ENCODE measurements at places on chromosomes 5 and 9. TPM values are rescaled to one million over a fixed set of nuclear protein-coding genes. Genes with fewer than 3 reads are reported as not detected.

GRCh38 chr9:26856413-26857032 lies 36.1 kb downstream of the CAAP1 start:
- DNase-seq, result no peak

DNA sequence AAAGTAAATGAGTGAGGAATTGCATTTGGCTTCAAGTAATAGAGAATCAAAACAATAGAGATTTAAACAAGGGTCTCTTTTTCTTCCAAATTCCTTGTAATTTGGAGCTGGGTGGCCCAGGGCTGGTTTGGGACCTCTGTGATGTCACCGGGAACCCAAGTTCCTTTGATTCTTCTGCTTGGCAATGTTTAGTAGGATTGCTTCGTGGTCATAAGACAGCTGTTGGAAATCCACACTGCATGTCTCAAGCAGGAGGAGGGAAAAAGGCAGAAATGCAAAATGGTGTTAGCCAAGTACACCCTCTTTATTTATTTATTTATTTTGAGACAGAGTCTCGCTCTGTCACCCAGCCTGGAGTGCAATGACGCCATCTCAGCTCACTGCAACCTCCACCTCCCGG lies 72.6 kb upstream of the IL12B start:
- no peak for DNase-seq

GRCh38 chr9:14309403-14309802 lies 4.5 kb downstream of the NFIB start:
- no peak for DNase-seq

Gene RAB3C
- 2.9 TPM for total RNA-seq

DNA sequence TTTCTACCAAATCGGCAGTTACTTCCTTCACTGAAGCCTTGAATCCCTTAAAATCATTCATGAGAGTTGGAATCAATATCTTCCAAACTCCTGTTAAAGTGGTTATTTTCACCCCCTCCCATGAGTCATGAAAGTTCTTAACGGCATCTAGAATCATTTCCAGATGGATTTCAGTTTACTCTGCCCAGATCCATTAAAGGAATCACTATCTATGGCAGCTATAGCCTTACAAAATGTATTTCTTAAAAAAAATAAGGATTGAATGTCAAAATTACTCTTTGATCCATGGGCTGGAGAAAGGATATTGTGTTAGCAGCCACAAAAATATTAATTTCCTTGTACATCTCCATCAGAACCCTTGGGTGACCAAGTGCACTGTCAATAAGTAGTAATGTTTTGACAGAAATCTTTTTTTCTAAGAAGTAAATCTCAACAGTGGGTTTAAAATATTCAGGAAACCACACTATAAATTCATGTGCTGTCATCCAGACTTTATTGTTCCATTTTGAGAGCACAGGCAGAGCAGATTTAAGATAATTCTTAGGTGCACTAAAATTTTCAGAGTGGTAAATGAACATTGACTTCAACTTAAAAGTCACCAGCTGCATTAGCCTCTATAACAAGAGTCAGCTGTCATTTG lies 767.7 kb downstream of the DTWD2 start:
- DNase-seq, result no peak

Gene ADGRD2
- total RNA-seq, result not detected

DNA sequence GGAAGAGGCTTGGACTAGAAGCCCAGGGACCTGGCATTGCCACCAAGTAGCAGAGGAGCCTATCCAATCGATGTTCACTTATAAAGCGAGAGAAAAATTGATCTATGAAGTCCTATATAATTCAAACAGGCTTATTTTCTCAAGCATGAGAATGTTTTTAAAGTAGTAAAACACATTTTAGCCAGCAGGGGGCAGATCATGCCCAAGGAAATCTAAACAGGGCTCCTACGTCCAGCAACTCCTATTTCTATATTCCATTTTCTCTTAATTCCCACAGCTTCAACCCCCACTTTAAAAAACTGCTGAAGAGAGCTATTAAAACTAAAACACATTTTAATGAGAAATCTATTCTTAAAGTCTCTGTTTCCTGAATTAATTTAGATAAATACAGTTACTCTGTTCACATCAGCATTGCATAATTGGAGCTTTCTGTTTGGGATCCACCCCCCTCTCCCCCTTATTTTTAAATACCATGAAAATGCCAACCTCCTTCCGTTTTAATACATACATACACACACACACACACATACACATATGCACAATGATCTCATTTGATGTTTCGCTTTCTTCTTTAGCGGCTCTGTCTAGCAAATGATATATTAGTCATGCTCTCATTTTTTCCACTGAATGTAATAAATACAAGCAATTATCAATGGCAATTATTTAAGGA lies 144.9 kb downstream of the MYO10 start:
- DNase-seq, result peak; percentile 72

Data from mucosa of descending colon (tissue), 3 donors.